RPMI7951 (cell line): ENCODE measurements at places on chromosomes 1 and 21. TPM values are rescaled to one million over a fixed set of nuclear protein-coding genes. Genes with fewer than 3 reads are reported as not detected.

DNA sequence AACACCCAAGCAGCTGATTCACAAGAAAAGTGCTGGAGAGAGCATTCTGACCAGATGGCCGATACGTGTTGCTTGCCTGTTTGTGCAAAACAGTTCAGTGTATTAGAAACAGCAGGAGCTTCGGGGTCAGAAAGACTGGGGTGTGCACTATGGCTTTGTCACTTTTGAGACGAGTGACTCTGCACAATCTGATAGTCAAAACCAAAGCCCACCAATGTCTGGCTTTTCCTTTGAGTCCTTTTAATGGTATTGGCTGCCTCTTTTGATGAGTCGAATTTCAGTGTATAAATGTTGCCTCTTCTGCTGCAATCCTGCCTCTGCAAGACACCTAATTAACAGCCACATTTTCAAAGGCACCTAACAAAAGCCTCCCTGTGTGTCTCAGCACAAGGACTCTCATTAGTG is 444.6 kb downstream of the AJAP1 start:
- no peak for DNase-seq

DNA sequence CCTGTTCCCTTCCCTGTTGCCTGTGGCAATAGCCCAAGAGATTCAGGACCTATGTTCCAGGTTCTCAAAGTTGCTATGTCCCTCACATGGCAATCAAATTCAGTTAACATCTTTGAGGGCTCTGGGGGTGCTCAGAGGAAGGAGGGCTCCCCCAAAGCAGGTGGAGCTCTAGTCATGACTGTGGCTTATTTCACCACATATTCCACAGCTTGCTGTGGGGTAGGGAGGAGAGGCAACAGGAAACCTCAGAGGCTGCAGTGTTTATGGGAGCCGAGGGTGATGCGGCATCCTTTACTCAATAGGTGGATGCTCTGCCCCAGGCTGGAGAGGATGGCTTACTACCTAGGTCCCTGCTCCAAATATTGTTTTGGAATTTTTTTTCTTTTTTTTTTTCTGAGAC is 1.2 kb upstream of the MKNK1 start:
- DNase-seq = no peak

DNA sequence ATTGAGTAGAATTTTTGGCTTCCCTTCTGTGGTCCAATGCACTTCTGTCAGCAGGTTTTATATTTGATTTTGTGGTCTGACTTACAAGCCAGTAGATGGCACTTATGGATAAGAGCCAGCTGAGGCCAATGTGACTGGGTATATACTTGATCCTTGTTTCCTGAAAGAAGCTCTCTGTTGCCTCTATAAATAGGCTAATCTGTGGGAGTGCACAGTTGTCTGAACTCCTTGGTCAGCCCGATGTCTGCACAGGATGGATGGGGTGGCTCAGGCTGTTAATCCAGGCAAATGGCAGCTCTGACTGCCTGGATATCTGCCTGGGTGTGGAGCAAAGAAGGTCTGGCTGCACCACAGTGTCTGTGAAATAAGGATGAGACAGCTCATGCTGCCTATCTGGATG is 1183.7 kb upstream of the PRMT6 start:
- no peak for DNase-seq

DNA sequence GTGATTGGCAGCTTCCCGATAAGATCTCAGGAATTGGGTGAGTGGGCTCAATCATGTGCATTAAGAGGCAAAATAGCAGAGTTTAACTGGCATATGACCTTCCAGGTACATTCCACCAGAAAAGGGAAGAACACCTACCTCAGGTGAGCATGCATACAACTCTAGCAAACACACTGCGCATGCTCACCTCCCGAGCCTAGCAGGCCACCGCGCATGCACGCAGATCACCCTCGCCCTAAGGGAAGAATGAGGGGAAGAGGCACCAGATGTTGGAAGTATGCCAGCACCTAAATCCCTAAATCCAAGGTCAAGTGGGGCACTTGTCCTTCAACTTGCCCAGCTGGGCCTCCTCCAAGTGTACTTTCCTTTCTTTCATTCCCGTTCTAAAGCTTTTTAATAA is 23.6 kb upstream of the CBR3 start:
- DNase-seq = no peak

Gene PLEKHN1
- total RNA-seq = 0.60 and 0.88 TPM in 2 replicates
